ENCODE measurements at places on chromosomes 1 and 21. TPM values are rescaled to one million over a fixed set of nuclear protein-coding genes. Genes with fewer than 3 reads are reported as not detected.
A peak's percentile ranks its signal among the peaks of the same experiment; 100 is the strongest.

Gene NBPF4
- total RNA-seq, result 0.46 TPM

Gene WRAP73
- 17.4 TPM for total RNA-seq

- DNase-seq, result peak; percentile 34
These were observed 141.6 kb downstream of the MIS18A start for GRCh38 chr21:32137266-32137665.

DNA sequence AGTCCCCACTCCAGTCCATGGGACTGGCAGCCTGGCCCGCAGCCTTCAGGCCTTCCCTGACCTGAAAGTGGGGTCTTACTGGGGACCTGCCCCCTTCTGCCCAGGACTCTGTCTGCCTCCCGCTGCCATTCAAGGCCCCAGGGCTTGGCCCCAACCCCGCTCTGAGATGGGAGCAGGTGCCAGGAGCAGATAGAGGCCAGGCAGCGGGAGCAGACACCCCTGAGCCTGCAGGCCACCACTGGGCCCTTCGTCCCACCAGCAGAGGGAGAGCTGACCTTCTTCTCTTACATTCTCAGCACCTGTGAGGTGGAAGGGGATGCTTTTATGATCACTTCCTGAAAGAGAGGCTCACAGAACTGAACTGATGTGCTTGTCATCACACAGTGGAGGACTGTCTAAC is 62.2 kb upstream of the TINAGL1 start:
- DNase-seq, result no peak

- DNase-seq, result no peak
These were observed 15.6 kb upstream of the WDR26 start for GRCh38 chr1:224450159-224450558.

DNA sequence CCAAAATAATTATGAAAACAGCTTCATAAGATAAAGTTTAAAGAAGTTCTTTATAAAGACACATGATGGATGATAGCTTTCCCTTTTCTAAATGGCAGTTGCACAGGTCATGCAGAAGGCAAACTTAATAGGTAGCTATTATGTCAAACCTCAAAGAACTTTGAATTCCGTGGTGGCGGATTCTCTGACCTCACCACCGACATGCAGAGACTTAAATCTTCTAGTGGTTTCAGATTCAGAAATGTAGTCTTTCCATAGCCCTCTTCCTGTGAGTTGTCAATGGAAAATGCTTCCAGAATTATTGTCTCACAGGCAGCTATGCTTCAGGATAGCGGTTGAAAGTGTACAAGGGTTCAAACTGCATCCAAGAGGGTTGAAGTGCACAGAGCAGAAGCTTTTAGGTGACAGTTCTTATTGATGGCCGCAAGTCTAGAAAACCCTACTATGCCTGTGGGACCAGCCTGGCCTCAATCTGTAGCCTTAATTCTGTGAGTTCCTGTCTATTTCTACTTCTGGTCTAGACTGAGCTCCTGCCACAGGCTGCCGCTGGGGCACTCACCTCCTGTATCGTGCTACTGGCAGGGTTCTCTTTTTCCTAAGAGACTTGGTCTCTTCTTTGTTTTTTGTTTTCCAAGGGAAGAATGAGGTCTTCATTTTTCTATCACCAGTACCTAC is 117.0 kb upstream of the ERRFI1 start:
- DNase-seq, result peak; percentile 77

DNA sequence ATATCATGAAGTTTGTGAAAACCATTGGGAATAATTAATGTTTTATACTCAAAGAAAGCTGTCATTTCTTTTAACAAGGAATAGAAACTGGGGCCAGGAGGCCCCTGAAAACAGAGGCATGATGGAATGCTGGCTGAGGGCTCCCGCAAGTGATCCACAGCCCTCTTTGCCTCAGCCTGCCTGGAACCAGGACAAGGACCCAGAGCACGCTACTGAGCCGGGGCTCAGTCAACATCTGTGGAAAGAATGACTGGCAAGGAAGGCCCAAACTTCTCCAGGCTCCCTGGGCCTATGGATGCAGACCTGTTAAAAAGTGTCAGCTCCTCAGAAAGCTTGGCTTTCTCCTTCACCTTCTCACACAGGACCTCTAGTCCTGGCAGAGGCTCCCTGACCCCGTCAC is 32.6 kb downstream of the COLGALT2 start:
- DNase-seq, result no peak

DNA sequence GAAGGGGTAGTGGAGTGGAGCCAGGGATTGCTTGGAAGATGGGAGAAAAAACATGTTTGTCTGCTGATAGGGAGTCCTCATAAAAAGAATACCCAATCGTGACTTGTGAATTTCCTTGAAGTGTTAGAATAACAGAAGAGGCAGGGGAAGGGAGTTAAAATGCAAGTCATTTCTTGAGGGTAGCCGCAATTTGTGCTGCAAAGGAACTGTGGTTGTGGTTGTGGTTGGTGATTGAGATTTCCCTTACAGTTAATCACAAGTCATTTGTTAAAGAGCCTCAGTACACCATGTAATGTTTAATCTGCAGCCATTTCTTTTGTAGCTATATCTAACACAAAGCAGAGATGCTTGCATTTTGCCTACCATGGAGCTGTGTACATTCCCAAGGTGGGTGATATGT is 38.5 kb upstream of the EGLN1 start:
- DNase-seq, result peak; percentile 80

DNA sequence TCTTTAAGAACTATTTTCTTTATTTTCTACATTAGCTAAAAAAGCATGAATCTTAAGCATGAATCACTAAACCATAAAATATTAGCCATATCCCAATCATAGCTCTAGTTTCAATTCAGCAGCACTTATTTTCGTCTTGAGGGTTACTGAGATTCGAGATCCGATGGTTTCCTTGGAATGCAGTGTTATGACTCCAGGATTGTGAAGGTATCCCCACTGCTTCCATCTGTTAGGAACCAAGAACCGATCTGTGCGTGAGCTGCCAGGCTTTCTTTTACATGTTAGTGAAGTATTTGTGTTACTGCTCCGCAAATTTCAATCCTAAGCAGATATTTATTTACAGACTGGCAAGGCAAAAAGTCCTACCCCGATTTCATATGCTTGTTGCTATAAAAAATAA is 18.8 kb downstream of the TNFRSF9 start:
- DNase-seq, result no peak

GRCh38 chr1:63829349-63830327 is 55.8 kb downstream of the ROR1 start:
- DNase-seq, result peak; percentile 21

DNA sequence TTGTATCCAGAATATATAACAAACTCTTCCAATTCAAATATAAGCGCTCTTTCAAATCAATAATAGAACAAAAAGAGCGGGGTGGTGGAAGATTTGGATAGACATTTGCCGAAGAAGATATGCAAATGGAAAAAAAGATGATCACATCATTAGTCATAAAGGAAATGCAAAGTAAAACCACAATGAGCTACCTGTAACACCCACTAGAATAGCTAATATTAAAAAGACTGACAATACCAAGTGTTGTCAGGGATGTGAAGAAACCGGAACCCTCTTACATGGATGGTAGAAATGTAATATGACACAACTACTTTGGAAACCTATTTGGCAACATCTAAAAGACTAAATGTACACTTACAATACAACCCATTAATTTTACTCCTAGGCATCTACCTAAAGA is 5.7 kb upstream of the TRAF5 start:
- DNase-seq, result no peak
